ENCODE measurements at places on chromosomes 3 and 15.

DNA sequence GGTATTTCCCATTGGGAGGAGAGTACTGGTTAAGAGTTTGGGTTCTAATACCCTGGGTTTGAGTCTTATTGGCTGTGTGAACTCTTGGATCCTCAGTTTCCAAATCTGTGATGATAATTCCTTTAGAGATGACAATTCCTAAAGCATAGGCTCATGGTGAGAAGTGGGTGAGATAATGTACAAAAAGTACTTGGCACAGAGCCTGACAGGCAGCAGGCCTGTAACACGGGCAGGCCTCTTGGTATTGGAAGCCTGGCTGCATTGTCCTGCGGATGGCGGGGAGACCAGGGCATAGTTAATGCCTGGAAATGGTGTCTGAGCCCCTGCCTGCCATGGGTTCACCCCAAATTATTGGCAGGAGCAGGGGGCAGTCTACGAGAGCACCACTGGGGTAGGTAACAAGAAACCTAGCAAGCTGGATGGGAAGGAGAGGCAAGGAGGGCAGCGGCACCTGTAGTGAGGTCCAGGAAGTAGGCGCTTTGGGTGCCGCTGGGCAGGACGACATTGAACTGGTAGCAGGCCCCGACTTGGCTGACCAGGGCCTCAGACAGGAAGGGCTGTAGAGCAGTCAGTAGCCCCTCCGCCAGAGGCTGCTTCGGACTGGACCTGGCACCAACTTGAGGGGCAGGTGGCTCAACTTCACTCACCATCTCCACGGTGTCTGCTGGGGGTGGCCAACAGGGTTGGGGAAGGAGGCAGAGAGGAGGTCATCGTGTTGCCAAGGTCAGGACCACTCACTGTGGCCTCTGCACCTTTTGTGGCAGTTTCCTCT is 7.7 kb downstream of the STOML1 start:
- DNase-seq: no peak

- no peak for DNase-seq
Observed at GRCh38 chr3:122674339-122674738, 6.3 kb upstream of the PARP14 start.

DNA sequence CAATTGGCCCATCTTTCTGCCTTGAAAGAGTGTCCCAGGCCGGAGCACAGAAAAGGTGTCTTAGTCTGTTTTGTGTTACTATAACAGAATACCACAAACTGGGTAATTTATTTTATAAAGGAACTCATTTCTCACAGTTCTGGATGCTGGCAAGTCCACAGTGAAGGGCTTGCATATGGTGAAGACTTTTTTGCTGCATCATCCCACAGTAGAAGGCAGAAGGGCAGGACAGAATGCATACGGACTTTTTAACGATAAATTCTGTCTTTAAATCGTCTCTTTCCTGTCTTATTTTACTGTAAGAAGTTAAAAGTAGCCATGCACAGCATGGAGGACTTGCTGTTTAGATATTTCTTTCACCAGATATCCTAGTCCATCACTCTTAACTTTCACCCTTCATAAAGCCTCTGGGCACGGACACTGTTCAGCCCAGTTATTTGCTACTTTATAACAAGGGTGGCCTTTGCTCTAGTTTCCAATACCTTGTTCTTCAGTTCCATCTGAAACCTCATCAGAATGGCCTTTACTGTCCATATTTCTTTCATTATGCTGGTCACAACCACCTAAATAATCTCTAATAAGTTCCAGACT is 10.3 kb upstream of the EIF1B start:
- DNase-seq: no peak

- peak; percentile 89 for DNase-seq
Observed at GRCh38 chr15:78306176-78306774, 6.9 kb upstream of the SKIC8 start.

GRCh38 chr3:42773409-42773751 is 327 bp upstream of the CCDC13 start:
- DNase-seq: no peak

- DNase-seq: no peak
Observed at GRCh38 chr15:78974272-78974918, 29.5 kb upstream of the CTSH start.

- no peak for DNase-seq
Observed at GRCh38 chr3:4848176-4848825, 130.9 kb upstream of the BHLHE40 start.

DNA sequence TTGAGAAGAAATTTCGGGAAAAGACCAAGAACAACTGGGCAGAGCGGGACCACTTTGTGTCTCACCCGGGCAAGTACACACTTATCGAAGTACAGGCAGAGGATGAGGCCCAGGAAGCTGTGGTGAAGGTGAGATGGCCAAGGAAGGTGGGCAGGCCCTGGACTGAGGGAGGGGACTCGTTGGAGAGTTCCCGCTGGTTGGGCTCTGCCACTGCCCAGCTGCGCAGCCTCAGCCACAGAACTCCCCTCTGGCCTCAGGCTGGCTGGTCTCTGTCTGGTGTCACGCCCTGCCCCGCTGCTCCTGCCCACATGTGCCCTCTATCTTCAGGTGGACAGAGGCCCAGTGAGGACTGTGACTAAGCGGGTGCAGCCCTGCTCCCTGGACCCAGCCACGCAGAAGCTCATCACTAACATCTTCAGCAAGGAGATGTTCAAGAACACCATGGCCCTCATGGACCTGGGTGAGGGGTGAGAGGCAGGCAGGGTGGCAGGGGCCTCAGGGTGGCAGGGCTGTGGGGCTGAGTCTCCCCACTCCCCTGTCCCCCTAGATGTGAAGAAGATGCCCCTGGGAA is 2.4 kb downstream of the PARP3 start:
- DNase-seq: no peak

GRCh38 chr15:40873694-40874561 is at the start of gene RHOV:
Gene RHOV (minus strand): TSS chr15:40874234. CDS start chr15:40874139, 95 bp downstream.
- peak; percentile 69 for DNase-seq

DNA sequence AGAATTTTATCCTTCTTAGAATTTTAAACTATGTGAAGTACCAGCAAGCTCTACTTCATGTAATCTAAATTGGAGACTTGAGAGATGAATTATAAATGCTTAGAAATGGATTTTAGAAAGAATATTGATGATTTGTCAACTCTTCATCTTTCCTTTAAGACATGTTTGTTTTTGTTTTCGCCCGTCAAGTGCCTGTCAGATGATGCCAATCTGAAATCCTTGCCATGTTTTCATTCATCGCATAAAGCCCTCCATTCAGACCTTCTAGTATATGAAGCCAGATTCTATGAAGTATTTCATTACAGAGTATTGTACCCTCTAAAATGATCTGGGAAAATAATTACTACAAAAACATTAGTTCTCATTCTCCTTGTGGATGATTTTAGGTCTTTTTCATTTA is 223.2 kb upstream of the SOX2 start:
- no peak for DNase-seq

DNA sequence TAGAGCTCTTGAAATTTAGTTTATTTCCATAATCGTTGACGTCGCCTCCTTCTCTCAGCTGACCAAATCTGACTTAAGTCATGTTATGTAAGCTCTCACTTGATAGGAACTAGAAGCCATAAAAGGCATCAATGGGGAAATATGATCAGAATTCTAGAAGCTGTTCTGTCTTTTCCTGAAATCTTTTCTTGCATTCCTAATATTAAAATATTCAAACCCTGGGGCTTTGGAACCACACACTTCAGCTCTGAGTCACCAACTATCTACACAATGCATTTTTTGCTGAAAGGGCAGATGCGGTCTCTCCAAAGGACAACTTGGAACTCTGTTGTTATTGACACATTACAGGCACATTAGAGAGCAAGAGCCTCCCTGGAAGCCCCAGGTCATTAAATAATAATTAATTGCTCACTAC is 91.3 kb downstream of the LARS2 start:
- peak; percentile 87 for DNase-seq

GRCh38 chr3:151544164-151544548 is 83.3 kb upstream of the IGSF10 start:
- DNase-seq: no peak

- DNase-seq: no peak
Observed at GRCh38 chr15:47727676-47728075, 10.4 kb downstream of the SEMA6D start.

GRCh38 chr3:129594409-129594808 is 12.1 kb downstream of the PLXND1 start:
- DNase-seq: no peak

GRCh38 chr3:155727836-155728235 is 17.0 kb downstream of the PLCH1 start:
- DNase-seq: no peak

- DNase-seq: peak; percentile 89
Observed at GRCh38 chr3:99410789-99411311, 227.5 kb upstream of the COL8A1 start.

- no peak for DNase-seq
Observed at GRCh38 chr3:5036392-5036766, 57.1 kb downstream of the BHLHE40 start.

- no peak for DNase-seq
Observed at GRCh38 chr3:46478341-46478740, 13.6 kb upstream of the LTF start.

GRCh38 chr3:171803044-171803443 is 7.2 kb downstream of the PLD1 start:
- no peak for DNase-seq

GRCh38 chr3:195820901-195821300 is 9.2 kb upstream of the MUC4 start:
- DNase-seq: no peak

GRCh38 chr15:80242132-80242769 is 9.8 kb downstream of the CTXND1 start:
- DNase-seq: peak; percentile 24

- DNase-seq: peak; percentile 68
Observed at GRCh38 chr3:139935866-139936817, 1.2 kb downstream of the CLSTN2 start.

DNA sequence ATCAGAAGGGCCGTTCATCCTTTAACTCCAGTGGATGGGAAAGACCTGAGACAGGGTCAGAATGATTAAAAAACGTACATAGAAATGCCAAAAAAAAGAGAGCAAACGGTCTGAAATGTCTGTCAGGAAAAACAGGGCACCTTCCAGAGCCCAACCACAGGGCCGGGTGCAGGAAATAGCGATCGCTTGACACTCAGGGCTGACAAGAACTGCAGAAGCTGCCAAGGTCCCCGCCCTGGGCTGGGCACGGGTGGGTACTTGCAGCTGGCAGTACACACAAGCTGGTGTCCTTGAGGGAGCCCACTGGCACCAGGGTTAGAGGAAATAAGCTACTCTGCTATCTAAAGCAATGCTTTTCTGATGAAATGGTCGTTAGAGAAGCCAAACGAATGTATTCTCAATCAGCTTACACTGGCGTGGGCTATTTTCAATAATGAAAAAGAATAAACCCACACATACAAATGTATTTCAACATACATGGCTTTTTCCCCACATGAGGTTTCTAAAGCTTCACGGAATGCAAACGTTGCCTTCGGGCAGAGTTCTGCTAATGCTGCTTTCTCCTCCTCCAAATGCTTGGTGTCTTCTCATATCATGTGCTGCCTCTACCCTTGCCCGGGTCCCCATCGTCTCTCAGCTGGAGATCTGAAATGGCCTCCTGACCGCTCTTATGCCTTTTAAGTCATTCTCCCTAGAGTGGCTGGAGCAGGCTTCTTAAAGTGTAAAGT is 15.6 kb downstream of the FRMD4B start:
- peak; percentile 85 for DNase-seq

DNA sequence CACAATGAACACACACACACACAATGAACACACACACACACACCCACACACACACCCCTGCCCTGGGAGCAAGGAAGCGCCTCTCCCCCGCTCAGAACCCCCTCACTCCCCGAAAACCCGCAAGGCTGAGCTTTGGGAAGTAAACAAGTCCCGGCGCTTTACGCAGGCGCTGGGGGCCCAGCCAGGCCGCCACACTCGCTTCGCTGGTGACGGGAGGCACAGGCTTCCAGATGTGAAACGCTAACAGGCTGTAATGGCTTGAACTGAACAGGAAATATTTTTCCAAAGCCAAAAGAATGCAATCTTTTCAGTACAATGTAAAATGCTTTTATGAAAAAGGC is 122.7 kb upstream of the IGF1R start:
- no peak for DNase-seq

DNA sequence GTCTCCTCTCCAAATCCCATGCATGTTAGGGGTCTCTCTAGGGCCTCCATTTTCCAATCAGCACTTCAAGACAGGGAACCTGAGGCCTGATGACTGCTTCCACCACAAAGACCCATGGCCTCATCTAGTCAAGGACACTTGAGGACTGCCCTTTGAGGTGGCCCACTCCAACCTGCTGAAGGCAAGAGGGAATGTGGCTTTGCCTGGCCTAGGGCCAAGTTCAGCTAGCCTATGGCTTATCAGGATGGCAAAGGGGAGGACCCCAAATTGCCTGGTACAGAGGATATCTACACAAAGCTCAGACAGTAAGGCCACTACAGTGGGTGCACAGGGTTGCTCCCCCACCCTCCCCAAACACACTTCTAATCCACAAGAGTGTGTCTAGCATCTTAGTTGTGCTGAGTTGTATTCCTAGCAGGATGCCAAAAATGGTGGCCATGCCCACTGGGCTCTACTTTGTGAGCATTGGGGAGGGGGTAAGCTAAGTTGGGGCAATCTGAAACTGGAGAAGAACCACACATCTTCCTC is 10.0 kb upstream of the GRAMD2A start:
- no peak for DNase-seq

DNA sequence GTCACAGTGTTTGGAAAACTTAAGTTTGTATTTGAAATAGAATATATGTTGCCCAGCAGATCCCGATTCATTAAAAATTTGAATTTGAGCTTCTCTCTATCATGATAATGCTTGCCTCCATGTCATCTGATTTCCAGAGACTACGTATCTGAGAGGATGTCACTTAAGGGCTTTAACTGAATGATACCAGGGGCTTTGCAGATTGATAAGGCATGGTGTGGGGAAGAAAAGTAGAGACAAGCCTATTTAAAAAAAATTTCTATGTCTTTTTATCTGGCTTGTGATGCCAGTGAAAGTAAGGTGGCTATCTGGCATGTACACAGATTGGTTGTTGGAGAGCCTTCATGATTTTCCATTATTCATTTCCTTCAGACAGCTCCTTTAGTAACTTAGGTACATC is 72.7 kb downstream of the UBE2E2 start:
- DNase-seq: no peak

DNA sequence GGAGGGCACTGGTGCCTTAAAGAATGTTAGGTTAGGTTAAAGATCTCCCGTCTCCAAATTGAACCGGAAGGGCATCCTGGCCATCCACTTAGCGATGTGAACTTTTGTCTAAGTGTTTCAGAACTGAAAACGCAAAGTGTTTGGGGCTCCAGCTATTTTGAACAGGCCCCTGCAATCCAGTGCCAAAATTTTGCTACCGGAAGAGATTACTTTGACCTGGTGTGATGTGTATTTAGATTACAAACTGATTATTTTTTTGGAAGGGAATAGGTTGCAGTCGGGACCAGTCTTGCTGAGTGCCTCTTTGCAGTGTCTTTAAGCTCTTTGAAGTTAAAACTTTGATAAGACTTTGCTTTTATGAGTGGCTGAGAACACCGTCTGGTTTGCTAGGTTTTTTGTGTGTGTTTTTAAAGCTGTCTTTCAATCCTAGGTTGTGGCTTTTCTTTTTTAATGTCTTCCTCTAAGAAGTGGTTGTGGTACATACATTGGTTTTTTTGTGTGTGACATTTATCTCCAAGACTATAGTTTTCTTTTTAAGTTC is 179.6 kb downstream of the OR4M2 start:
- no peak for DNase-seq

All from adipocyte (in vitro differentiated cells).